ENCODE measurements at places on chromosomes 3 and 15.

GRCh38 chr15:97459771-97460170 is 500.7 kb upstream of the ARRDC4 start:
- no peak for DNase-seq

DNA sequence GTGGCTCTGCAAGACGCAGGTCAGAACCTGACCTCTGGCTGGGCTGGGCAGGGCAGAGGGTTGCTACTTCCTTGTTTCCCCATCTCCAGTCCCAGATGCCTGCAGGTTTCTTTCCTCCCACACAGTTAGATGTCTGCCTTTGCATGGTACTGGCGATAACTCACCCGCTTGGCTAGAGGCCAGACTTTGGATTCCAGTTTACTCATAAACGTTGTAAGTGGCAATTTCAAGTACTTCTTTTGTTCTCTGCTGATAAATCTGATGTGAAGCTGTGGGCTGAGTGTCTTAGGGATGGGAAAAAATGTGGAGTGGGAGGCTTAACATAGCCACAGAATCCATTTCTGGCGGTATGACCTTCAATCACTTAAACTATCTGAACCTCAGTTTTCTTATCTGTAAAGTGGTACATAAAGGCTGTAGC is 194.2 kb downstream of the EBLN2 start:
- no peak for DNase-seq

GRCh38 chr3:166661621-166662020 is 718.5 kb downstream of the ZBBX start:
- no peak for DNase-seq

DNA sequence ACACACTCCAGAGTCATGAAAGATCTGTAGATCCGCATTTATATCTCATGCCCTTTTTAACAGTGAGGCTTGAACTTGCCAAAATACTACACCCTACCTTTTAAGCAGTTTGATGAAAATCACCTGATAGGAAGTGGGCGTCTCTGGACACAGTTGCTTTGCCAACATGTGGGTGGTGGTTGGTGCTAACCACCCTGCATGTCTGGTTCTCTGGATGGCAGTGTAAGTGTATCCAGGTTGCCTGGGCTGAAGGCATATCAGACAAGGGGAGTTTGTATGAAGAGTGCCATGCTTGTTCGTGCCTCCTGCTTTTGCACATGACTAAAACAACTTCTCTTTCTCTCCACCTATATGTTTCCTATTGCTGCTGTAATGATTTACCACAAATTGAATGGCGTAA is 159.6 kb downstream of the GHSR start:
- DNase-seq: no peak

DNA sequence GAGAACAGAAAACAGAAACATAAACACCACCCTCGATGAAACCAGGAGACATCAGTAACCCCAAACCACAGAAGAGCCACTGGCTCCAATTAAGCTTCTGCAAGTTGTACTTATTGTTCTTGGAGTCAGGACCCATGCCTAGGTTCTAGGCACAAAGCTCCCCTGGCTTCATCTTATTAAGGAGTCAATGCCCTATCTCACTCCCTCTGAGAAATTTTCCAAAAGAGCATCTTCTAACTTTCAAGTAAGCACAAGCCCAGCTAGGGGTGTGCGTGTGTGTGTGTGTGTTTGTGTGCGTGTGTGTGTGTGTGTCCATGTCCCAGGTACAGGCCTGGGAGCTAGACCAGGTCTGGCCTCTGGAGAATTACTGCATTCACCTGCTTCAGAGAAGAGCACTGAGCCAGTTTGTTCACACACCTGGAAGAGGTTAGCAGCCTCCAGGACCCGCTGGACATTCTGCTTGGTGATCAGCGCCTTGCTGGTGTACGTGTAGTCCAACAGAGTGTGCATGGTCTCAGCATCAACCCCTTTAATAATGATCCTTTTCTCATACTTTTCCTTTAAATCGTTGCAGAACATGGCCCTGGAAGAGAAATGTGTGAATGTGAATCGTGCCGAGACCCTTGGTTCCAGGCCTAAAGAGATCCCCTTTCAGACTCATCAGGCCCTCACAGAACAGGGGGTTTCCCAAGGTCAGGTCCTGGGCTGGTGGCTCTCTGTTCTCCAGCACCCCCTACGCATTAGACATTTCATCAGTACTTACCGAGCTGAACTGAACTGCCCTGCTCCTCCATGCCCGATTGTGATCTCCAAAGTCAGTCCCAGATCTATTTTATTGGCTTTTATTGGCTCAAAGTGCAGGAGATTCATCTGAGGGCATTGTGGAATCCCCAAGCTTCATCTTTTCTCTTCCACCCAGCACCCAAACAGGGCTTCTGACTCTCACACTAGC is 27.8 kb downstream of the KLHL6 start:
- peak; percentile 62 for DNase-seq

DNA sequence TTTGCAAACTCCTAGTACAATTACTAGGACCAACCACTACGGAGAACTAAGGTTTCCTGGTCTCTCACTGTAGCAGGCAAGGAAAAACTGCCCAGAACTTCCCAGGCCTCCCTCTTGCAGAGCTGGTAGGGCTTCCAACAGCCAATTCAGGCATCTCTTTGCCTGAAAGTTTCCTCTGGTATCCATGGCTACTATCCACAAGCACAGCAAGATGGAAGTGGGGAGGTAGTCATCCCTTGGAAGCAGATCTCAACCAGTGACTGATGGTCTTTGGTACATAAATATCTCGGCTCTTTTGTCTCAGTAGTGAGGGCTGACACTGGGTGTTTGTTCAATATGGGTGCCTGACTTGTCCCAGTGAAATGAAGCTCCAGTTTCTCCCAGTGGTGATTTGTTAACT is 201.3 kb upstream of the MRPL3 start:
- no peak for DNase-seq

DNA sequence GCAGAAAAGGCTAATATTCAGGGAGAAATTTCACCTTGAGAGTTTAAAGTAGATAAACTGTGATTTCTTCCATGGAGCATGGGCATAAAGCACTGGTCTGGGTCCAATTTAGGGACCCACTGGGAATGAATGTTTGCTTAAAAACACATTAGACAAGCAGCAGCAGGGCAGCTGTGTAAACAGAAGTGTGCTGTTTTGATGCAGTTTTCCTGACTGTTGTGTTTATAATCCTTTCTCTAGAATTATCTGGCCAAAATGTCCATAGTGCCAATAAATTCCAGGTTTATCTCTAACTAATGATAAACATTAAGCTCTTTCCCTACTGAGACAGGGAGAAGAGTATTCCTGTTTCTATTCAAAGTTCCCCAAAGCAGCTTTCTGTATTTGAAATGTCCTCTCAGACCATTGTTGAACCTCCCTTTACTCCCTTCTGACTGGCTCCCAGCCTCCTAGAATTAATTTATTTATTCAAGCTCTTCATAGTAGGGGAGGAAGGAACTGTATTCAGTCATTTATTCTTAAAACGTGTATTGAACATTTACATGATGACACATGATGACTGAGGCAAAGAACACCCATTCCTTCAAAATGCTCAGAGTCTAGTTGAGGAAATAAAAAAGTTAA is 7.0 kb upstream of the TM4SF18 start:
- DNase-seq: no peak

GRCh38 chr15:36960947-36961227 is 139.5 kb downstream of the MEIS2 start:
- no peak for DNase-seq

DNA sequence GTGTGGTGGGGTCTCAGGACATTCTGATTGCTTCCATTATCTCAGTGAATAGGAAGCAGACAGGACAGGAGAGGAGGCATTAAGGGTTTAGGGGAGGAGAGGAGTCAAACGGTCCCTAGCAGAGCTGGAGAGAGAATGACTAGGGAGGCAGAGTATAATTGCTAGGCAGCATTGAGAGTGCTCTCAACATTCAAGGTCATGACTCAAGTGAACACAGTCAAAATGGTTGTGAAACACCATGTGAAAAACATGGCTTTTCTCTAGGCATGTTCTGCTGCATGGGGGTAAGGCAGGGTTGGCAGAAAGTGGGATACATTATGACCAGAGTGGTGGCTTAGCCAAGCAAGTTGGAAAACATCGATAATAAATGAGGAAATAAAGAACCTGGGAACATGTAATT is 19.5 kb upstream of the HRH1 start:
- no peak for DNase-seq

DNA sequence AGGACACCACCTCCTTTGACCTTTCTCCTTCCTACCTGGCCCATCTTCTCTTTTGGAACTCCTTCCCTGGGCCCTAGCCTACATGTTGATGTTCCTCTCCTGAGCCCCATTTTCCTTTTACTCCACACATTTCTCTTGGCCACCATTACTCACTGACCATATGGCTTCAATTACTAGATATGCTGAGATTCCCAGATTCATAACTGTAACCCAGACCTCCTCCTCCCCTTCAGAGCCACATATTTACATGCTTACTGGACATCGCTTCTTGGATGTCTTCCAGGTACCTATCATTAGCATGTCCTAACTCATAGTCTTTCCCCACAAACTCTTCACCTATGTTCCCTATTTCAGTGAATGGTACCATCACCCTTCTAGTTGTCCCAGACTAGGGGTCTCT is 24.4 kb upstream of the TRIM59 start:
- no peak for DNase-seq

DNA sequence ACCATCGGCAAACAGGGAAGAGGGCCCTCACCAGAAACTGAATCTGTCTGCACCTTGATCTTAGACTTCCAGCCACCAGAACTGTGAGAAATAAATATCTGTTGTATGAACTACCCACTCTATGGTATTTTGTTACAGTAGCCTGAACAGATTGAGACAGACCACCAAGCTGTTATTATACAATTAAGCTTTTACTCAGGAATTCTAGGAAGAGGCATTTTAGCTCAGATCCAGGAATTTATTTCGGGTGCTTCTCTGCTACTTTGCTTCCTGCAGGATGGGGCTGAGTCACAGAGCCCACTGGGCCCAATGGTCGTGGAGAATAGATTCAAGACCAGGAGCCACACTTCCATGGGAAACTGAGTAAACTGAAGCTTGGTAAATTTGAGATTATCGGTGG is 145.5 kb upstream of the PFN2 start:
- DNase-seq: no peak

DNA sequence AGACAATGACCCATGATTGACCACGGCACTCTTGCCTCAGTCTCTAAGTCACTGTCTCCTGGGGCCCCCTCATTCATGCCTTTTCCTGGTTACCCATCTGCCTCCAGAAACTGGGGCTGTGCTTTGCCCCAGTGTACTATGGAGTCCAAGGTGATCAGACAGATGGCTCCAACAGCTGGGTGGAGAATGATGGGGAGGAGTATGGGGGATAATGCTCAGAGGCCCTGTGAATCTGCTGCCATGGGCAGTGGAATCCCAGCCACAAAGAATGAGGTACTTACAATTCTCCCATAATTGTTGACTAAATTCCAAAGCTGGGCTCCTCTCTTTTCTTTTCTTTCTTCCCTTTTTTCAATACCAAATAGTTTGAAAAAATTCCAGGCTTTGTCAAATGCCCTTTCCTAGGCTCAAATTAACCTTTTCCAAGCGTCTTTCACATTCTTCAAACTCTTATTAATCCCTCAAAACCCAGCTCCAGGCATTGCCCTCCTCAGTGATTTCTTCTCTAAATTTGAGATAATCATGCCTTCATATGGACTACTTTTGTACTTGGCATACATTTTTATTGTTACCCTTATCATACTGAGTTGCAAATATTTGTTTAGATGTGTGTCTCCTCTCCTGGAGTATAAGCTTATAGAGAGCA is 148.5 kb upstream of the ICE2 start:
- DNase-seq: no peak

GRCh38 chr3:143472731-143473523 is 353.4 kb downstream of the CHST2 start:
- DNase-seq: no peak

DNA sequence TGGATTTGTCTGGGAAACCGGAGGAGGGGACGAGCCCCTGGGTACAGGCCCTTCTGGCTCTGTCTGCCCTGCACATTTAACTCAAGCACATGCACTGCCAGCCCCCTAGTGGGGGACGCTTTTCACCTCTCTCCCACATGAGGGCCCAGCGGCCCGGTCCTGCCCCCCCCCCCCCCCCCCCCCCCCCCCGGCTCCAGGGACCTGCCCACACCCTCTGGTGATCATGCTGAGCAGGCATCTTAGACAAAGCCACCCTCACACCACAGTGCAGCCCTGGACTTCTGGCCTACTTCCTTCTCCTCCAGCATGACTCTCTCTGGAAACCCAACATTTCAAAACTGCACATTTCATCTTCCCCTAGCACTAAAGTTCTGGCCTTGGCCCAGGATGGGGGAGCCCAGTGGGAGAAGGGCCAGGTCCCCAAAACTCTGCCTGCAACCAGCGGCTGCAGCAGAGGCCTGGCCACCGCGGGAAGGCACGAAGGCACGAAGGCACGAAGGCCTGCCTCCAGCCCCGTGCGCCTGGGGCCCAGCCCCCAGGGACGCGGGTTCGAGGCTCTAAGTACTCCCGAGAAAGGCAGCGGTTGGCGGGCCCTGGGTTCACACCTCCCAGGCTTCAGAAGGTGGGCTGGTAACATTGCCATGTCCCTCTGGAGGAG is 14.1 kb downstream of the KLF15 start:
- DNase-seq: no peak

DNA sequence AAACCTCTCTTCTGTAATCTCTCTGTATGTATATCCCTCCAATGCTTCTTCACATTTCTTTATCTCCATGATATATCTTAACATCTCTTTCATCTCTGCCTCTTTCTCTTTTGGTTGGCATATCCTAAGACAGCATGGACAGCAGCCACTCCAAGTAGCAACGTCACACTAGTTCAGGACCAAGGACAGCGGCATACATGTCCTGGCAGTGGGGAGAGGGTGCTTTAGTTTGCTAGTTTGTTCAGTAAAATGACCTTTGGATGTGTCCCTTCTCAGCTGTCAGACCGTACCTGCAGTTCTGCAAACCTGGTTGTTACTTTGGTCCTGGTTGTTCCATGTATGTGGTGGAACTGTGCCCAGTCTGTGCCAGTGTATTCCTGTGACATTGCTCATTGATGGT is 225.6 kb upstream of the ROPN1 start:
- peak; percentile 35 for DNase-seq

- no peak for DNase-seq
Observed at GRCh38 chr15:78063217-78063616, 14.3 kb downstream of the TBC1D2B start.

DNA sequence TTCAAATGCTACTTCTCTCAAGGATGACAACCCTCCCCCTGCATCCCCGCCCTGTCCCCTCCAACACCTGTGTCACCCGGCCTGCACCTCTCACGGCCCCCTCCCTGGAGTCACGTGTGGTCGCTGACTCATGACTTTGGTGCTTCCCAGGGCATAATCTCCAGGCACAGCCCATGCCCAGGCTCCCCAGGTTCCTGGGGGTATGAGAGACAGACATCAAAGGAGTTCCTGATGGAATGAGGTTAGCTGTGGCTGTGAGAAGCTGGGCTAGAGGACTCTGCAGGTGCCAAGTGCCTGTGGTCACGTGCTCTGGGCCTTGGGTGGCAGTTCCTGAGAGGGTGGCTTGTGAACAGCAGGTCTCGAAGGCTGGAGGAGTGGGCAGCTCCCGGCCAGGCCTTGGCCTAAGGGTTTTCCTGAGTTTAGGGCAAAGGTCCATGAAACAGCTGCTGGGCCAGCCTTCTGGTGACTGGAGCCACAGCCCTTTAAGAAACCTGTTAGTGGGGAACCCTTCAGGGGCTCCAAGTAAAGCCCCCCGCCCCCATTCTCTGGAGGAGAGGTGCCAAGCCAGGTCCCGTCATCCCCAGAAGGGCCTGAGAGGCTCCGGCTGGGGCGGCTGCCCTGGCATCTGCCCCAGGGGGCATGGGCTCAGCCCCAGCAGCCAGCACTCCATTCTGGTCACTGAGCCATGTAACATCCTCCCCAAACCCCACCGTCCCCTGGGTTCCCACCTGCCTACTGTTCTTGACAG is 230.0 kb downstream of the XXYLT1 start:
- no peak for DNase-seq

GRCh38 chr3:23046536-23046935 is 156.6 kb upstream of the UBE2E2 start:
- no peak for DNase-seq

- DNase-seq: no peak
Observed at GRCh38 chr3:73653877-73654276, 29.1 kb upstream of the PDZRN3 start.
